ENCODE measurements at places on chromosomes 7 and 10.
A peak's percentile ranks its signal among the peaks of the same experiment; 100 is the strongest.

DNA sequence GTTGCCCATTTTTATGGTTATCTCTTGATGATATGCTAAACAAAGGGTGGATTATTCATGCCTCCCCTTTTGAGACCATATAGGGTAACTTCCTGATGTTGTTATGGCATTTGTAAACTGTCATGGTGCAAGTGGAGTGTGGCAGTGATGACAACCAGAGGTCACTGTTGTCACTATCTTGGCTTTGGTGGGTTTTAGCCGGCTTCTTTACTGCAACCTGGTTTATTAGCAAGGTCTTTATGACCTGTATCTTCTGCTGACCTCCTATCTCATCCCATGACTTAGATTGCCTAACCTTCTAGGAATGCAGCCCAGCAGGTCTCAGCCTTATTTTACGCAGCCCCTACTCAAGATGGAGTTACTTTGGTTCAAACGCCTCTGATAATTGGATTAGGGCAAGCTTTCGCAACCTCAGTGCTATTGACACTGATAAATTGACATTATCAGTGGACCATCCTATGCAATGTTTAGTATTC, 36.9 kb downstream of the BAG3 start:
- DNase-seq, result no peak

DNA sequence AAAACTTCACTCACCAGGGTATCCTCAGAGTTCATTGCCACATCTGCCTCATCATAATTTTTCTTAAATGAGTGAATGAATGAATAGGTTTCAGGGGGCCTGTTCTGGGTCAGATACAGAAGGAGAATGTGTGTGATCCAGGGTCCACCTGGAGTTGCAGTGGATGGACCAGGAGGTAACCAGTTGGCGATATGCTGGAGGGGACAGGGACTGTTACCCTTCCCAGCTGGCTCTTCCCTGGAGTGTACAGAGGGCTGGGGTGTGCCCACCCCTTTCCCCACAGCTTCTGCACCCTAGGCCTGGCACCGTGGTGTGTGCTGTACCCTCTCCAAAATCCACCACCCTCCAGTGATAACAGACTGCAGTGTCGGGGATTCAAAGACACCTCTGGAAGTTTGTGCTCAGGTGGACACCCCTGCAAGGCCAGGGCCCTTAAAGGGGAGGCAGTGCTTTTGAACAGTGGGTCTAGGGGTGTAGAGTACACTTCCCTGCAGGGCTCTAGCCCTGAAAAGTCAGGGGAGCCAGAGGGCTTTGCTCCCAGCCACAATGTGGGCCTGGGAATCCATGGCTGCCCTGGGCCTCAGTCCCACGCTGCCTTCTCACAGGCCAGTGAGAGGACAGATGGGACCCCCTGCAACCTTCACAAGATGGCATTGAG, 134.4 kb upstream of the UNC5B start:
- peak; percentile 4 for DNase-seq

DNA sequence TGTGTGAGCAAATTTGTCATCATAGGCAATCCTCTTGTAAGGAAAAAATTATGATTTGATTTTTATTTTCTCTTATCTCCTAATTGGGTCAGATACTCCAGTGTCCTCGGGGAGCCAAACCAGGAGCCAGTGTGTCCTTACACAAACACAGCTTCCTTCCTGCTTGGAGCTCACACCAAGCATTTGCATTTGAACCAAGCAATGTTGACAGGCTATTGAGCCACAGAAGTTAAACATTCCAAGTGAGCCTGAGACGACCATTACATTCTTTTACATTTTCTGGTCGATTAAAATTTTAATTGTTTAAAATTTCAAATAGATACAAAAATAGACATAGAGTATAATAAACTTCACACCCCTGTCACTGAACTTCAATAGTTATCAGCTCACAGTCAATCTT, 194.8 kb downstream of the CFTR start:
- DNase-seq, result no peak

- peak; percentile 25 for DNase-seq
Observed at GRCh38 chr7:151381348-151382078, 28.3 kb downstream of the WDR86 start.

DNA sequence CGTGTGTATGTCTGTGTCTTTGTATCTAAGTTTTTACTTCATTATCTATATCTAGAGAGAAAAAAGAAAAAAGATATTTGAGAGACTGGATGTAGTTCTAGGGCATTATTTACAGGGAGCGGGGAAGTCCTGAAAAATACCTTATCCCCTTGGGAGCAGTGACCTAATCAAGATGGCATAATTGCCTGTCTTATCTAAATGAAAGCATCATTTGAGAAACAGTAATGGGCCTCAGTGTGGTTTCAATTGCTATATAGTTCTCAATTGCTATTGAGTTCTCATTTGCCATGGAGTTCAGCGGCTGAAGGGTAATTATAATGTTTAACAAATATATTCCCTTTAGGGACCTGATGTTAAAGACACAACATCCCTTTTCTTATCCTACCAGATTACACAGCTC, 216.5 kb downstream of the PLXNA4 start:
- DNase-seq, result no peak

GRCh38 chr7:106729720-106730385, 68.9 kb upstream of the CCDC71L start:
- DNase-seq, result no peak

- no peak for DNase-seq
Observed at GRCh38 chr10:14670551-14671240, 104.0 kb downstream of the FAM107B start.

DNA sequence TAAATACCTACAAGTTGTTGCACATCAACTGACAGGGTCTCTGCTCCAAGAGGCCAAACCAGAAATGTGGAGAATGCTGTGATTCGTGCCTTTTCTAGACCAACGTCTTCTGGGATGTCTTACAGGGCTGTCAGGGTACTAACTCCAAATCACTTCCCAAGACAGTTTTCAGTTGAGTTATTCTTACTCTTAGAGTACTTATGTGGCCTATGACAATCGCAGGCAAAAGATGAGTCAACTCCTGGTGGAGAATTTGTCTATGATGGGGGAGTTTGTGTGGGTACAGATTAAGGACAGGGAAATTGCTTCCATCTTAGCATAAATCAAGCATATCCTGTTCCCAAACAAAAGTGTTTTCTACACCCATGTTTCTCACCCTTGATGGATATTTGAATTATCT, 734.8 kb downstream of the TNS3 start:
- no peak for DNase-seq

GRCh38 chr7:975702-976473, 539 bp upstream of the COX19 start:
- DNase-seq, result no peak

- no peak for DNase-seq
Observed at GRCh38 chr10:586151-586550, 103.3 kb downstream of the DIP2C start.

DNA sequence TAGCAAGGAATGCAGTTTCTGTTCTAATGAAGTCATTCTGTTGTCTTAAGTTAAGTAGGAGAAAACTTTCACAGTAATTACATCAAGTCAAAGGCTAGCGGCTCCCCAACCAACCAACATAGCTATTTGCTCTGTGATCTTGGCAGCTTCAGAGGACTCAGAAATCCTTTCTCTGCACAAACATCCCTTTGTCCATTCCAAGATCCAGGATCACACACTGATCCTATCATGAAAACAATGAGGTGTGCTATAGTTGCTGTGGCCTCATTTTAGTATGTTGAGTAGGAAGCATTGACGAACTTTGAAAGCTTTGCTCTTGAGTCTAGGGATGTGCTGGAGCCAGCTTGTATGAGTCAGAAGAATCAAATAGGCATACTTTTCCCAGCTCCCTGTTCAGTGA, 218.2 kb upstream of the PRSS58 start:
- DNase-seq, result no peak

GRCh38 chr7:112571852-112572607, 91.2 kb downstream of the LSMEM1 start:
- no peak for DNase-seq

GRCh38 chr7:18504965-18505364, 9.4 kb downstream of the HDAC9 start:
- peak; percentile 27 for DNase-seq

DNA sequence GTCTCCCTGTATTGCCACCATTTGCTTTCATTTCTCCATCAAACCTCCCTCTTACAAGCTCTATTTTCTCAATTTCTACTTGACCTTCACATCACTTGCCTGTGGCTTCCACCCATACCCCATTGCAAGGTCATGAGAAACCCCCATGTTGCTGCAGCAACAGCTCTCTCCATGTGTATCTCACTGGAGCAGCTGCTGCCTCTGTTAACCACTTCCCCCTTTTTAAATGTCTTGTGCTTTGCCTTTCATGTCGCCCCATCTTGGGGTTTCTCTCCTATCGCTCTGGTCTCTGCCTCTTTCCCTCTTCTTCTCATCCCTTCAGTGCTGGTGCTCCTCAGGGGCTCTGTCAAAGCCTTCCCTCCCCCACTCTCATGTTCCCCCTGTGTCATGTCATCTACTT, 148.8 kb downstream of the CHN2 start:
- no peak for DNase-seq

DNA sequence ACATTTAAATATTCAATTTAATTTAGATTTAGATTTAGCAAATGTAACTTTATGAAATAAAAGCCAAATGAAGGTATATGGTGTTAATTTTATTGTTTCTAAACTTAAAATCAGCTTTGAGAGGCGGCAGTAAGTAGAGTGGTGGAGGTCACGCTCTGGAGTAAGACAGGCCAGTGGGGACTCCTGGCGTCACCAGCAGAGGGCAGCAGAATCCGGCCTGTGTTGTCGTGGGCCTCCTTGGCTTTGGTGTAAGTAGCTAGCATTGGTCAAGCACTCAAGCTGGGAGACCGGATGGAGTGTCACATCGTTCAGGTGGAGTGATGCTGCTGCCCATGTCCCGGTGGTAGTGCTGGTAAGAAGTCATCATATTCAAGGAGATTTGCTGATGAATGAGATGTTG, 98.7 kb upstream of the DNAJB6 start:
- peak; percentile 47 for DNase-seq

GRCh38 chr7:16915405-16915804, 33.6 kb upstream of the AGR3 start:
- no peak for DNase-seq

- no peak for DNase-seq
Observed at GRCh38 chr7:48512892-48513291, 341.6 kb downstream of the ABCA13 start.

DNA sequence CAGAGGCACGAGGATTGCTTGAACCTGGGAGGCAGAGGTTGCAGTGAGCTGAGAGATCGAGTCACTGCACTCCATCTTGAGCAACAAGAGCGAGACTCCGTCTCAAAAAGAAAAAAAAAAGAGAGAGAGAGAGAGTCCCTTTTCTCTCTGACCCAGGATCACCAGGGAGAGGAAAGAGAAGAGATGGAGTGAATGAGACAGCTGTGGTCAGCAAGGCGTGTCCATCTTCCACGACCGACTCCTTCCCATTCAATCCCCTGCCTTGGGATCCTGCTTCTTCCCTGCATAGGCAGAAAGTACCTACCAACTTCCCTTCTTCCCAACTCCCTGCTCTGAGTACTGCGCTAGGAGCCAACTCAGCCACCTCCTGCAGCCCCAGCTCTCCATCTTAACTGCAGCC, 5.2 kb upstream of the ZAN start:
- no peak for DNase-seq

GRCh38 chr10:11783558-11783865, 39.6 kb upstream of the PROSER2 start:
- DNase-seq, result no peak

DNA sequence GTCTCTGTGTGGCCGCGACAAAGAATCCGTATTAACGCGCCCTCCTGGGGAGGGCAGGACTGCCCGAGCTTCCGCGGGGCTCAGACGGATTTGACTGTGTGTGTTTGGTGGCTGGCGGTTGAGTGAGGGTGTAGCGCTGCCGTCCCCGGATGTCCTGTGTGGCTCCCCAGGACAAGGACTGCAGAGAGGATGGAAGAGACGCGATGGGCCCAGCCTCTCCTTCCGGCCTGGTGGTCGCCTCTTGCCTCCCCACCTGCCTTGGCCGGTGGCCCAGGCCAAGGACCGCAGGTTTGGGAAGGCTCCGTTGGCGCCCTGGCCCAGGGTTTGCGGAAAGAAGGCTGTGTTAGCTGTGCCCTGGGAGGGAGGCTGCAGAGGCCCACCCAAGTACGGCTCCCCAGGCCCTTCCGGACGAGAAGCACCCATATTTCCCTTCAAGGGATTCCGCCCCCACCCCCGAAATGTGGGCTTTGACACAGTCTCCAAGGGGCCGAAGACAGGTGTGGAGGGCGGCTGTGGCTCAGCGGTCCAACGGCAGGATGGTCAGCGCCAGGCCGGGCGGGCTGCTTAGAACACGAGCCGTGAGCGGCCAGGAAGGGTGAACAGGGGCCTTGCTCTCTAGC, 2.3 kb downstream of the UNCX start:
- peak; percentile 67 for DNase-seq

GRCh38 chr7:8442051-8442813, 8.8 kb downstream of the NXPH1 start:
- DNase-seq, result no peak

GRCh38 chr10:63200431-63200830, 67.3 kb downstream of the NRBF2 start:
- DNase-seq, result no peak

DNA sequence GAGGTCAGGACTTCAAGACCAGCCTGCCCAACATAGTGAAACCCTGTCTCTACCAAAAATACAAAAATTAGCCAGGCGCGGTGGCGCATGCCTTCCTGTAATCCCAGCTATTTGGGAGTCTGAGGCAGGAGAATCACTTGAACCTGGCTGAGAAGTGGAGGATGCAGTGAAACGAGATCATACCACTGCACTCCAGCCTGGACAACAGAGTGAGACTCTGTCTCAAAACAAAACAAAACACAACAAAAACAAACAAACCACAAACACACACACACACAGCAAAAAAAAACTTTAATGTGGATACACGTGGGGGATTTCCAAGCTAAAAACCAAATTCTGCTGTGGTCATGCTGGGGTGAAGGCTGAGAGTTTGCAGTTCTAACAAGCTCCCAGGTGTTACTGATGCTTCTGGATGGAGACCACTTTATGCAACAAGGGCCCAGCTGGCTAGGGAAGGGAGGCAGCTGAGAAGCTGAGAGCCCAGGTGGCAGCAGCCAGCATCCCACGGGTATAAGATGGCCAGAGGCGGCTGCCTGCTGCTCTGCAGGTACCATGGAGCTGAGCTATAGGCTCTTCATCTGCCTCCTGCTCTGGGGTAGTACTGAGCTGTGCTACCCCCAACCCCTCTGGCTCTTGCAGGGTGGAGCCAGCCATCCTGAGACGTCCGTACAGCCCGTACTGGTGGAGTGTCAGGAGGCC, at the start of gene ZP3:
Gene ZP3, plus strand, starts transcription at position 538 of the 699 bp plus-strand sequence. Its CDS starts 15 bp downstream, at position 553.
- no peak for DNase-seq

GRCh38 chr7:21314954-21315353, 112.9 kb upstream of the SP4 start:
- DNase-seq, result no peak
